ENCODE measurements at places on chromosomes 4 and X.

GRCh38 chrX:23989689-23990088, 37.3 kb downstream of the KLHL15 start:
- no peak for DNase-seq

GRCh38 chrX:100975212-100975611, 5.7 kb downstream of the ARL13A start:
- DNase-seq = no peak

DNA sequence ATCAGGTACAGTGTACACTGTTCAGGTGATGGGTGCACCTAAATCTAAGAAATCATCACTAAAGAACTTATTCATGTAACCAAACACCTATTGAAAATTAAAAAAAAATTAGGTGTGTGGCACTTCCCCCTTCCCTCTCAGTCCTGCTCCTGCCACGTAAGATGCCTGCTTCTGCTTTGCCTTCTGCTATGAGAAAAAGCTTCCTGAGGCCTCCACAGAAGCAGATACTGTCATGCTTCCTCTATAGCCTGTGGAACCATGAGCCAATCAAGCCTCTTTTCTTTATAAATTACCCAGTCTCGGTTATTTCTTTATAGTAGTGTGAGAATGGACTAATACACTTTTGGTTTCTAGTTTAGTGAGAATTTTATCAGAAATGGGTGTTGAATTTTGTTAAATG, 459.8 kb upstream of the DIPK2B start:
- DNase-seq = no peak

GRCh38 chr4:183320211-183321059, at the start of gene CLDN22:
Gene CLDN22 (minus strand): TSS chr4:183320276. CDS start chr4:183320218, 58 bp downstream.
- no peak for DNase-seq

DNA sequence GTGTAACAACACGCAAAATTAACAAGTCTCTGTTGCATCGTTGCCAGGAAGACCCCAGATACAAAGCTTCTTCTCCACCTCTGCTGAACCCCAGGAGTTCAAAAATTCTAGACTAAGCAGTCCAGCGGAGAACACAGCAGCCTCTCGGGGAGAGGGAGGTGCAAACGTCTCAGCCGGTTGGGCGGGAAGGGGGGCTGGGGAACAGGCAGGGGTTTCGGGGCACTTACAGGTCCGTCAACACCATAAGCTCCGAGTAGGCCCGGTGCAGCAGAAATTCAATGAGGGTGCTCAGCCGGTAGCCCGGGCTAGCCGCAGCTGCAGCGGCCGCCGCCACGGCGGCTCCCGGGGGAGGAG, 394 bp downstream of the MED14 start:
- DNase-seq = no peak

DNA sequence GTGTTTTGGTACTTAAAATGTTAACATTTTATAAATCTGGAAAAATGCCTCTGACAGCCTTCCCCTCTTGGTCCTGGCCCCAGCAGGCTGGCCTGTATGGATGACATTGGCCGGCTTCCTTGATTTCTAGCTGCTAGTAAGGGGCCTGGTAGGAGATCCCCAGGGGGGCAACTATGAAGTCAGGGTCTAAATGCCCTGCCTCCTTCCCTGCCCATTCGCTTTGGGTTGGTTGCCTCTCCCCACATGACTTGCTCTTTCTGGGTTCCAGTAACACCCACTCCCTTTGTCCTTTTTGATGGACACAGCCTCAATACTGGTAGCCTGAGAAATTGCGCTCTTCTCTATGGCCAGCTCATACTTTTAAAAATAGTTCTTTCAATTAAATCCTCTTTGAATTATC, 78.0 kb upstream of the MAD2L1 start:
- no peak for DNase-seq

DNA sequence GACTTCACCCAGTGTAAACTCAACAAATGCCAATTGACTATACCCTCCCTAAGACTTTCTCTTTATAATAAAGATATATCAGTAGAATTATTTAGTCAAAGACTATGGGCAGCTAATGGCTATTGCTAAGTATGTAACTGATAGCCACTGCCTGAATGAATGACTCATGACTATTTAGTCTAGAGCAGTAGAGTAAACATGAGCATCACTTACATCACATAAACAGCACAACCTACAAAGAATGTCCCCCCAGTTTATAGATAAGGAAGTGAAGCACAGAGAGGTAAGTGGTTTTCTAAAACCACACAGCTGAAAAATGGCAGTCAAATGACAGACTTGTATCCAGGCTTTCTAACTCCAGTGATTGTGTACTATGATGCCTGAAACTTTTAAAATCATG, 507.0 kb downstream of the PPARGC1A start:
- DNase-seq = no peak

DNA sequence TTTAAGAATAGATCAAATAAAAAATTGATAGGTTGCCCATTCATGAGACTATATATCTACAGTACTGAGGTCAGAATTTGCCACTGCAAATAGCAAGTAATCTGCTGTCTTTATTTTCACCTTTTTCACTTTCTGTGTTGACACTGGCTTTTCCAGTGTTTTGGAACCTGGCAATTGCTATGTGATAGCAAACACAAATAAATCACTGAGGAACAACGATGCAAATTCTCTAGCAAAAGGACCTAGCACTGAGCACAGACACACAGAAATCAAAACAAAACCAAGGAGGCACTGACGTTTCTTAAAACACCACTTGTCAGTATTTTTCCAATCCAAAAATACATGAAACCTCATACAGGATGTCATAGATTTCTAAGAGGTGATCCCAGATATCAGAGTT, 210.7 kb downstream of the DHX15 start:
- DNase-seq = no peak

DNA sequence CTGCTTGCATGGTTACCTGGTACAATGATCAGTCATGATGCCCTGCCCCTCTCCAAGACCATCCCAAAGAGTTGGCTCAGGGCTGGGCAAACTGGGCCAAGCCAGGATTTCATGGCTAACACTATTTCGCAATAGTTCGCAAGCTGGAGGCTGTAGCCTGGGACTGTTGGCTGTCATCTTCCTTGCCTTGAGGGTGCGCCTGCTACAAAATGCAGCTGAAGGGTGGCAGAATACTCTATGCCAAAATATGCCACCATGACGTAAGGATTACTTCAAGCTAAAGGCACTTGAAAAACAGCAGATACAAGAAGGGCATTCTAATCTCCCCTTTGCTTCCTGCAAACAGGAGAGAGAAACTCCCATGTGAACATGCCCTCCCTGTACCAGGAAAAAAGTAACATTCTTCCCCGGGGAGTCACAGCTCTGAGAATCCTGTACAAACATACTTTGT, 21.0 kb downstream of the SAT1 start:
- DNase-seq = no peak

DNA sequence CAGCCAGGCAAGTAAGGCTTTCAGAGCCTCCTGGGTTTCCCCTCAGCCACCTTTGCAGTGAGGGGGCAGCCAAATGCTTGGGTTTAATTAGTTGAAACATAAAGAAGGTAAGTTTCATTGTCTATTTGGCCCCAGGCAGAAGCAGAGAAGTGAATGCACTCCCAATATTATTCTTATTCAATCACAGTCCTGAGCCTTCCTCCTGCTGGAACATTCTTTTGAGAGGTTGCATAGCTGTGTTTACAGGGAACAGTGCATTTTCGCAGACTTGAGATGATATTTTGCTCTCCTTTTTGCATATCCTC, 13.9 kb downstream of the SLC2A9 start:
- DNase-seq = no peak

DNA sequence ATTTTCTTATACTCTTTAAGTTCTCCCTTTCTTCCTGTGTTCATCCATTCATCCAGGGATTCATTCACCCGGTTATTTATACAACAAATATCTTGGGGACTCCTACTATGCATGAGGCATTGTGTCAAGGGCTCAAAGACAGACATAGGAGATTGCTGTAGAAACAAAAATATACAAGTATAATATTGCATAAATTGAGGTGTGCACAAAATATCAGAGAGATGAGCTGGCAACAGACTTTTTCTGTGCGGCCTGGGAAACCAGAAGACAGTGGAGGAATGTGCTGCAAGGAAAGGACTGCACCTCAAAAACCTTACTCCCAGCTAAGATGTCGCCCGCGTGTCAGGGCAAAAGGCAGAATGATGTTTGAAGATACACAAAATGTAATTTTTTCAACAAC, 9.6 kb downstream of the OTOP1 start:
- no peak for DNase-seq

DNA sequence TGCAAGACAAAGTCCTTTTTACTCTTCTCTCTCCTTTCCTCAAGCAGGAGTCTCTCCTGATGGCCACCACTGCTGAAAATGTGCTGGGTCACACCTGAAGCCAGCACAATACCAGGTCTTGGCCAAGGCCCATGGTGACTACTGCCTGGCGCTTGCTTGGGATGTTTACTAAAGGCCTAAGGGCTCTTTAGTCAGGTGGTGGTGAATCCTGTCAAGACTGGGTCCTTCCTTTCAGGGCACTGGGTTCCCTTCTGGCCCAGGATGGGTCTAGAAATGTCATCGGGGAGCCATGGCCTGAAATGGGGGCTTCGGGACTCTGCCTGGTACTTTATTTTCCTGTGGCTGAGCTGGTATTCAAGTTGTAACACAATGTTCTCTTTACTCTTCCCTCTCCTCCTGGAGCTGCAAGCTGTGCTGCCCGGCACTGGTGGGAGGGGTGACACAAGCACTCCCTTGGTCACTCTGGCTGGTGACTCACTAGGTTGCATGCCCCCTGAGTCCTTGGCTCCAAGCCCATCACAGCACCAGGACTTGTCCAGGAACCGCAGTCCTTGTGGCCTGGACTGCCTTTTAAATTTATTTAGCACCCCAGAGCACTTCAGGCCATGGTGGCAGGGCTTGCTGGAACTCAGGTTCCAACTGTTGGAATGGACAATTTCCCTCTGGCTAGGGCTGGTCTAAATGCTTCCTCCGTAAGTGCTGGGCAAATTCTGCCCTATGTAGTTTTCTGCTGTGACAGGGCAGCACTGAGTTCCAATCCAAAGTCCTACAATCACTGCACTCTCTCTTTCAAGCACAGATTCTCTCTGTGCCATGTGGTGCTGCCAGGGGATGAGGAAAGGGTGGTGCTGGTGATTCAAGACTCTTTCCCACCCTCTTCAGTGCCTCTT, 11.3 kb downstream of the ARL13A start:
- no peak for DNase-seq

GRCh38 chr4:179145746-179146525, 1703.7 kb upstream of the AGA start:
- no peak for DNase-seq

GRCh38 chr4:16722416-16722815, 176.0 kb downstream of the LDB2 start:
- no peak for DNase-seq

DNA sequence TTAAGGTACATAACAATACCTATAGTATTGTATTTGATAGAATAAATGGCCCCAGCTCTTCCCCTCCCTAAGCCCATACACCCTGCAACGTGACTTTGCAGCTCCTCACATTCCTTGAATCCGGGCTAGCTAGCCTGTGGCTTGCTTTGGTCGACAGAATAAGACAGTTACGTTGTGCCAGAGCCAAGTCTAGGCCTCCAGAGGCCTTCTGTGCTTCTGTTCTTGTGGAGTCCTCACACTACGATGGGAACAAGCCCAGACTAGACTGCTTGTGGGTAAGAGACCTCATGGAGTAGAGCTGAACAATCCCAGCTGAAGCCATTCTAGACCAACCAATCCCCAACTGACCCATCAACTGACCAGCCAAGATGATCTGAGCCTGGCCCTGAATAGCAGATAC, 102.4 kb upstream of the PLAC1 start:
- no peak for DNase-seq

Measured in esophagus muscularis mucosa (tissue), 4 donors.